Muscle of leg (tissue), 16 donors: ENCODE measurements at places on chromosomes 7 and 10. TPM values are rescaled to one million over a fixed set of nuclear protein-coding genes. Genes with fewer than 3 reads are reported as not detected.

GRCh38 chr10:44193567-44194220 is 191.2 kb downstream of the CXCL12 start:
- no peak for DNase-seq

The DLG5 gene
- 12.9 TPM for total RNA-seq

The DOCK1 gene
- 43.5 TPM for total RNA-seq

GRCh38 chr7:116592445-116592844 is 67.6 kb downstream of the CAV1 start:
- DNase-seq: no peak

The FAM20C gene
- total RNA-seq: 24.0 TPM

The VGF gene
- not detected for total RNA-seq

- DNase-seq: peak; percentile 88
These were observed 80.4 kb downstream of the EGFR start for GRCh38 chr7:55099066-55099820.

DNA sequence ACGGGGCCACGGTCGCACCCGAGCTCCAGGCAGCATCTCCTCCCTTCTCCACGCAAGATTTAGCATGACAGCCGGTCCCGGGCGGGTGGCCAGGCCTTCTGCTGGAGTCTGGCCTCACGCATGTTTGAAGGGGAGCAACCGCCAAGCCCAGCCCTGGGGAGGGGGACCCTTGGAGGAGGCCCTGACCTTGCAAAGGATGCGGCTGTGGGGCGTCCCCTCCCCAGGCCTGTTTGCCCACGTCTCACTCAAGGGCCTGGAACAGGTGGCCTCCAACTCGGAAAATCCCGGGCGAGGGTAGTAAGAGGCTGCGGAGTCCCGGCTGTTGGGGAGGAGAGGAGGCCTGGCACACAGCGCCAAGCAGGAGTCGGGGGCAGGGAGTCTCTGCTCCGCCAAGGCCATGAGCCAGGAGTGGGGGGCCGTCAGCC is 50.6 kb upstream of the DPYSL4 start:
- DNase-seq: peak; percentile 16

DNA sequence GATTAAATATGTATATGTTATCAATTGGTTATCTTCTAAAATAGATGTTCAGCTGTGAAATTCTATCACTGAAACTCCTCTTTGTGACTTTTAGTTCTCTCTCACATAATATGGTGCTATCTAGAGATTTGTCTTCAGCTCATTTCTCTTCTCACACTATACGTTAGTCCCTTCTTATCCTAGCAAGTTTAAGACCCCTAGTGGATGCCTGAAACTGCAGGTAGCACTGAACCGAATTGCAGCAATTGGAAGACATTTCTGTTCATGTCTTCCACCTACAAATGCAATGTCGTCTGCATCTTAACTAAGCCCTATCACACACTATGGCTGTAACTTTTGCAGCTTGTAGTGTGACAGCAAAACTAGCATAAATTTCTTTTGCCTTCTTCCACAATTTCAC is 442.7 kb upstream of the POM121L12 start:
- no peak for DNase-seq

GRCh38 chr7:158530800-158531609 is 56.6 kb downstream of the PTPRN2 start:
- DNase-seq: no peak

- DNase-seq: peak; percentile 84
These were observed 110.8 kb upstream of the PTN start for GRCh38 chr7:137454246-137454724.

GRCh38 chr10:19003341-19003740 is 45.3 kb upstream of the MALRD1 start:
- DNase-seq: peak; percentile 64

- DNase-seq: no peak
These were observed 443.7 kb upstream of the LRRN3 start for GRCh38 chr7:110647266-110647665.
